ENCODE measurements at places on chromosomes 16 and 17.

- no peaks in the 10 kb centered on the region for H3K27me3 ChIP-seq
- H3K27ac ChIP-seq = no peak overlapping the region
- no peak for DNase-seq
- H3K4me3 ChIP-seq = no peak overlapping the region
These were observed 3.4 kb downstream of the CACNA1H start for GRCh38 chr16:1156055-1156982.

DNA sequence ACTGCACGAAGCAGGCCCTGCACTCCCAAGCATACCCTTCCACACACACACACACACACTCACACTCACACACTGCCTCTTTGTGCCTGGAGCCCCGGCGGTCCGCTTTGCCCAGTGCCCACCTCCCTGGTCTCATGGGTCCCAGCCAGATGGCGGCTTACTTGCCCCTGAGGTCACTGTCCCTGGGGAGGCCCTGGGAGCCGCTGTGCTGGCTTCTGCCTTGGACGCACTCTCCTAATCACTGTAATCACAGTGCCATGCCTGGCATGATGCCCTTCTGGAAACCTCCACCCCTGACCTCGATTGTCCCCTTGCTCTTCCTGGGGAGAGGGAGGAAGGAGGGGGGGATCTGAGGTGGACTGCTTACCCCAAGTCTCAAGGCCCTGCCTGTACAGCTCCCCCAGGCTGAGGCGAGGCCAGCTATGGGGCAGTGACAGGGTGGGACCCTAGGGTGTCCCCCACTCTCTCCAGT lies 36.0 kb downstream of the ARHGAP23 start:
- no peak overlapping the region for H3K4me3 ChIP-seq
- DNase-seq = no peak
- no peaks in the 10 kb centered on the region for H3K4me1 ChIP-seq
- no peaks in the 10 kb centered on the region for H3K27me3 ChIP-seq
- peaks cover 44% of the 10 kb centered on the region for H3K36me3 ChIP-seq
- no peak overlapping the region for H3K27ac ChIP-seq

- no peak overlapping the region for H3K27ac ChIP-seq
- no peaks in the 10 kb centered on the region for H3K27me3 ChIP-seq
- peaks cover 1% of the 10 kb centered on the region for H3K4me1 ChIP-seq
- DNase-seq = no peak
- H3K4me3 ChIP-seq = no peak overlapping the region
- H3K36me3 ChIP-seq = no peaks in the 10 kb centered on the region
These were observed 591.1 kb upstream of the C16orf82 start for GRCh38 chr16:26475596-26475995.

GRCh38 chr16:55668340-55669281 lies 12.8 kb downstream of the SLC6A2 start:
- H3K27me3 ChIP-seq = no peaks in the 10 kb centered on the region
- H3K27ac ChIP-seq = no peak overlapping the region
- no peak overlapping the region for H3K4me3 ChIP-seq
- no peaks in the 10 kb centered on the region for H3K36me3 ChIP-seq
- peaks cover 2% of the 10 kb centered on the region for H3K4me1 ChIP-seq

- H3K4me1 ChIP-seq = no peaks in the 10 kb centered on the region
- no peak overlapping the region for H3K27ac ChIP-seq
- H3K4me3 ChIP-seq = no peak overlapping the region
- H3K27me3 ChIP-seq = peaks cover 16% of the 10 kb centered on the region
- no peak for DNase-seq
These were observed 11.1 kb downstream of the CANT1 start for GRCh38 chr17:78998311-78999055.

- peaks cover 8% of the 10 kb centered on the region for H3K4me1 ChIP-seq
- H3K27ac ChIP-seq = no peak overlapping the region
- H3K36me3 ChIP-seq = peaks cover 33% of the 10 kb centered on the region
- no peak overlapping the region for H3K4me3 ChIP-seq
These were observed 29.2 kb downstream of the AXIN2 start for GRCh38 chr17:65532101-65532890.

DNA sequence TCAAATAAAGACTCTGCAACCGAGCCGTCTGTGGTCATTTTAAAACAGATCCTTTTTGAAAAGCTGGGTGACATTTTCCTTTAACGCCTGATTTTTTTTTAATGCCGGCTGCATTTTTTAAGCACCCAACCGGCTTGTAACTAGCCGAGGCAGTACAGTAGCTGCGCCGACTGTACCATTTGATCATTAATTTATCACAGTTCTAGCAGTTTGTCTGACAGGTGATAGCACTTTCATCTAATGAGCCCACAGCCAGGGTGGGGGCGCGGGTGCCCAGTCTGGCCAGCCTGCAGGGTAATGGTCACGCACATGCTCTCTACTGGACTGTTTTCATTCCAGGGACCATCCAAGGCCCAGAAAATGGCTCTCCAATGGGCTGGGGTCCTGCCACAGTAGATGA lies 68.8 kb downstream of the IRX5 start:
- no peaks in the 10 kb centered on the region for H3K4me1 ChIP-seq
- no peak overlapping the region for H3K4me3 ChIP-seq
- no peaks in the 10 kb centered on the region for H3K36me3 ChIP-seq
- no peaks in the 10 kb centered on the region for H3K27me3 ChIP-seq
- no peak overlapping the region for H3K27ac ChIP-seq

DNA sequence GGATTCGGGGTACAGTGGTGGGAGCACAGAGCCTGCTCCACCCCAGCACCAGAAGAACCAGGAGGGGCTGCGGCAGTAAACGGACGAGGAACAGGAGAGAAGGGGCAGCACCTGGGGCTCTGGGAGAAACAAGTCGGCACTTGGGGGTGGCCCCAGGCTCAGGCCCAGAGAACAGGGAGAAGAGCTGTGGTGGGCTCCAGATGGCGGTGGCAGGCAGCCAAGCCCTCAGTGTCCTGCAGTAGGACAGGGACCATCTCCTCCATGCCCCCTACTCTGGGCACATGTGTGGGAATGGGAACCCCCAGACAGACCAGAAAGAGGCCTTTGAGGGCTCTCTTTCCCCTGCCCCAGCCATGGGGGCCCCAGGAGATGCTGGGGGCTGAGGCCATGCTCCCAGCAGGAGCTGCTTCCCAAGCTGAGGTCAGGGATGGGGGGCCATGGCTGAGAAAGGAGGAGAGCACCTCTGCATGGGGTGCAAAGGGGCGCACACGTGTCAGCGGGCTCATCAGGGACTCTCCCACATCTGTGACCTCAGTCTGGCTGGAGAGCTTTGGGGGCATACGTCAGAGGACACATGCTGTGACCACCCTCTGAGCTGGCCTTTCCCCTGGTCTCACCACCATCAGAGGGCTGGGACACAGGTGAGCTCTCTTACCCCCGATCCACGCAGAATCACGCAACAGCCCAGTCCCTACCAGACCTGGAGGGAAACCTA lies 6.8 kb downstream of the USH1G start:
- peaks cover 8% of the 10 kb centered on the region for H3K4me1 ChIP-seq
- H3K4me3 ChIP-seq = no peak overlapping the region
- no peaks in the 10 kb centered on the region for H3K36me3 ChIP-seq
- H3K27ac ChIP-seq = no peak overlapping the region
- no peak for DNase-seq

DNA sequence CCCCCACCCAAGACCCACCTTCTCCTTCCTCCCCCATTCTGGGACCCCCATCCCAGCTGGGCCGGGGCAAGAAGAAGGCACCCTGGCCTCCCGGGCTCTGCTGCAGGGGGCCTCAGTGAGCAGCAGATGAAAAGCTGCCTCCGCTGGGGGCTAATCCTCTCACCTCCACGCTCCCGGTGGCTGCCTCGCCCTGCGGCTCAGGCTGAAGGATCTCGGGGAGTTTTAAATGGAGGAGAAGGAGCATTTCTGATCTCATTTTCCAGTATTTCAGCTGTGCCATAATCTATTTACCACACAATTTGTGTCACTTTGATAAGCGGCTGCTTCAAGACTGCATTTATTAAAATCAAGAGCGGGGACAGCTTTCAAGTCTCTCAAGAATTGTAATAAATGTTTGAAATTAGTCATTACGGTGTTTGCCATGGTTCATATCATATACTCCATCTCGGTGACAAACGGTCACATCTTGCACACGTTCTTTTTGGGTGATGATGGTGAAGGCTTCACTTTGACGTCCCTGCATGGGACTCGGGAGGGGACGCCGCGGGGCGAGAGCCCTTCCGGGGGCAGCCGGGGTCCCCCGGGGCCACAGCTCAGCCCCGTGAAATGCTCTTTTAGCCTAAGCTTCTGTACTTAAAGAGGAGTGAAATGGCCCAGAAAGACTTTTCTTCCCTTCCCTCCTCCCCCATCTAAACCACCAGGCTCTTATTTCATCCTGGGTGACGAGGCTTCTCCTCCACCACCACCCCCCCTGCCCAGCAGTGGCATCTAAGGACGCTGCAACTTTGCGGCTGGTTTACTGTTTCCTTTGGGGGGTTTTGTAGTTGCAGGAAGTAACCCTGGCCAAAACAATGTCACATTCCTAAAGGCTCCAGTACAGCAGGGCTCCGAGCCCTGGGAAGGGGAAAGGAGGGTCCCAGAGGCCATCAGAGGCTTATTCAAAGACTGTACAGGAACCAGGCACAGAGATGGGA lies 313.1 kb upstream of the TNRC6C start:
- no peaks in the 10 kb centered on the region for H3K4me1 ChIP-seq
- H3K4me3 ChIP-seq = no peak overlapping the region
- no peaks in the 10 kb centered on the region for H3K36me3 ChIP-seq
- no peak overlapping the region for H3K27ac ChIP-seq
- H3K27me3 ChIP-seq = no peaks in the 10 kb centered on the region

- H3K4me1 ChIP-seq = no peaks in the 10 kb centered on the region
- DNase-seq = no peak
- H3K4me3 ChIP-seq = no peak overlapping the region
- no peaks in the 10 kb centered on the region for H3K27me3 ChIP-seq
These were observed 80.7 kb downstream of the CDK5R1 start for GRCh38 chr17:32567511-32567910.

- peaks cover 6% of the 10 kb centered on the region for H3K36me3 ChIP-seq
- DNase-seq = no peak
- no peak overlapping the region for H3K27ac ChIP-seq
These were observed 30.8 kb downstream of the MPRIP start for GRCh38 chr17:17073030-17073564.

- H3K27ac ChIP-seq = no peak overlapping the region
- DNase-seq = no peak
- no peak overlapping the region for H3K4me3 ChIP-seq
- H3K4me1 ChIP-seq = peaks cover 9% of the 10 kb centered on the region
- H3K36me3 ChIP-seq = no peaks in the 10 kb centered on the region
These were observed 56.4 kb downstream of the MPRIP start for GRCh38 chr17:17098551-17099179.

GRCh38 chr17:31448467-31449077 lies 57.1 kb downstream of the RAB11FIP4 start:
- no peaks in the 10 kb centered on the region for H3K27me3 ChIP-seq
- no peaks in the 10 kb centered on the region for H3K36me3 ChIP-seq
- H3K27ac ChIP-seq = no peak overlapping the region

DNA sequence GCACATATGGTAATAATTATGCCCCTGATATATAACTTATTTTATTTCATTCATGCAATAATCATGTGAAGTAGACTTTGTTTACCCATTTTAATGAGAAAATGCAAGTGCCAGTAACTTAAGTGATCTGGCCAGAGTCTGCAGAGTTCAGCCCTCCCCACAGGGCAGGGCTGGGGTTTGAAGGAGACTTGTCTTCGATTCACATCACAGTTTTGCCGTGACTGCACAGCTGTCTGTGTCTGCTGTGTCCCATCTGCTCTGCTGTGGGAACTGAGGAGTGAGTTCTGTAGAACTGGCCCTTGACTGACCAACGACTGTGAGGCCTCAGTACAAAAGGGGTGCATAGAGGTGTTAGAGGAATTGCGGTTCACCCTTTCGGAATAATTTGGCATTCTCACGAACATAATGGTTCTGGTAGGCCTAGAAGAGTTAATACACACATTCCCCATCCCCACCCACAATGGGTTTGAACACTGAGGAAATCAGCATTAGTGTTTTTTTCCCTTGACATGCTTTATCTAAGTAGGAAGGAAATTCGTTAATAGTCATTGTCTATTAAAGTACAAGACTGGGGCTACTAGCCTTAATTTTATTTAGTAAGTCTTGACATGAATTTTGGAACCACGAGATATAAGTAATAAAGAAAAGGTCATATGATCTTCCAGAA lies 113.6 kb upstream of the MON1B start:
- no peaks in the 10 kb centered on the region for H3K36me3 ChIP-seq
- DNase-seq = no peak
- no peaks in the 10 kb centered on the region for H3K27me3 ChIP-seq
- no peak overlapping the region for H3K4me3 ChIP-seq
- H3K27ac ChIP-seq = no peak overlapping the region

All from iPS DF 6.9 (cell line).